ENCODE measurements at places on chromosomes 3 and 15.

DNA sequence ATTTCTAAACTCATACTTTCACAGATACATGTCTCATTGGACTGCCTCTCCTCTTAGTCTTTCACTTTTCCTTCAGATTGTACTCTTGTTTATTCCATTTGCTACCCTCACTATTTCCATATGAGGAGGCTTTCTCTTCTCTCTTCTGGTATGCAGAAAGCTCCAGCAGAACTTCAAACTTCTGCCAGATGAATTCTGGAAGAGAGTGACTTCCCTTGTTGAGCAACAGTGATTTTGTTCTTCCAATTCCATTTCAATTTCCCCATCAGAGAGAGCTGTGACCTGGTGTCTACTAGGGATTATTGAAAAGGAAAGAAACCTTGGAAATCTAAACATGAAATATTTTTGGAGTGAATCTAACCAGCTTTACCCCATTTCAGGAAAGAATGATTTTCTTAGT lies 523.2 kb upstream of the ZNF717 start:
- DNase-seq, result no peak

GRCh38 chr3:134057006-134057653 lies 27.4 kb upstream of the SLCO2A1 start:
- DNase-seq, result no peak

- no peak for DNase-seq
Measured at GRCh38 chr15:65902373-65902772, 33.1 kb downstream of the RAB11A start.

GRCh38 chr3:51163051-51163450 lies 222.0 kb upstream of the MANF start:
- DNase-seq, result no peak

GRCh38 chr3:41357271-41357670 lies 158.0 kb downstream of the CTNNB1 start:
- DNase-seq, result no peak

DNA sequence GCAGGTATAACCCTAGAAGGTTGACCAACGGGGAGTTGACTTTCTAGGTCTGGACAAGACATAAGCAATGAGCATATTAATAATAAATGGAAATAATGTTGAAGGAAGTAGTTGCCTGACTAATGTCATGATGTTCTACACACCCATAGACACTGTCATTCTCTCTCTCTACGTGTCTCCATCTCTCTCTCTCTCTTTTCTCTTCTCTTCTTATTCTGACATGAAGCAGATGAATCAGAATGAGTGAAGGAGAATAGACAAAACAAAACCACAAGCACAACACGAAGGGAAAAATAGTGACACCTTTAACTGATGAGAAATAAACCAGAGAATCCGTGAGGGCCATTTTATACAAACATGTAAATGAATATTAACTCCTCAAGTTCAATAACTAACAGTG lies 26.7 kb upstream of the CCDC80 start:
- DNase-seq, result no peak

DNA sequence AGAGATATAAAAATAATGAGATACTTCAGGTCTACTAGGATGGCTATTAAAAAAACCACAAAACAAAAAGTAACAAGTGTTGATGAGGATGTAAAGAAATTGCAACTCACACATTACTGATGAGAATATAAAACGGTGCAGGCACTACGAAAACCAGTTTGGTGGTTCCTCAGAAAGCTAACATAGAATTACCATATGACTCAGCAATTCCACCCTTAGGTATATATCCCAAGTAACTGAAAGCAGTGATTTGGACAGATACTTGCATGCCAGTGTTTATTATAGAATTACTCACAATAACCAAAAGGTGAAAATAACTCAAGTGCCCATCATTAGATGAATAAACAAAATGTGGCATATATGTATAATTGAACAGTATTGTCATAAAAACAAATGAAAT lies 87.5 kb upstream of the MELTF start:
- no peak for DNase-seq

DNA sequence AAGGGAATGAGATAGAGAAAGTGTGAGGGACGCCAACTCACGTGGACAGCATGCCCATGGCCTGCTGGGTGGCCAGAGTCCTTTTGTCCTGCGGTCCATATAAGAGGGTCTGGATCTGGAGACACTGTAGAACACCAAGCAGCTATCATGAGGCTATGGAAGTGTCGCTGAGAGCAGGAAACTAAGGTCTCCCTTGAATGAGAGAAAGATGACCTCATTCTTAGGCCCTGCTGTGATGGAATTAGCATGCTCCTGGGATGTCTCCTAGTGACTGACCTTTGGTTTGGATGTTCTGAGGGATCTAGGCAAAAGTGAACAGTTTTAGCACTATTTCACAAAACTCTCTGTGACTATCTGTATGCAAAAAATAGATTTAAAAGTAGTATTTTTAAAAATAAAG lies 34.4 kb downstream of the SYNM start:
- no peak for DNase-seq

- no peak for DNase-seq
Measured at GRCh38 chr3:85930718-85931117, 971.9 kb downstream of the CADM2 start.

DNA sequence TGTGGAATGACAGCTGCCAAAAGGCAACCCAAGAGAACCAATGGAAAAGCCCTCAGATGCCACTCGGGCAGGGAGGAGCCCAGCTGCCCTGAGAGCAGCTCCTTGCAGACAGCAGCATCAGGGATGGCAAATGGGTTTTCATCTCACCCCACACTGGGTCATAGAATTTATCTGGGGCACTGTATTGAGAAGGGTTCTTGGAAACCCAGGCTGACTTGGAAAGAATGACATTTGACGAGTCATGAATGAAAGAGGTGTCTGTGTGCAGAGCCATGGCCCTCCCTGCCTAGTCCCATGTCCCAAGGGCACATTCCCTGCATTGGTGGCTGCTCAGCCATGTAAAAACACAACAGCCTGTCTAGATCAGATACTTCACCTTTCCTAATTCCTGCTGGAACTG lies 157.9 kb upstream of the BHLHE40 start:
- no peak for DNase-seq

GRCh38 chr3:53830944-53831343 lies 15.3 kb downstream of the CHDH start:
- DNase-seq, result no peak

- DNase-seq, result no peak
Measured at GRCh38 chr3:9420850-9421549, 23.6 kb downstream of the SETD5 start.

- DNase-seq, result no peak
Measured at GRCh38 chr3:116200956-116201690, 244.2 kb downstream of the LSAMP start.

GRCh38 chr3:45100981-45101407 lies 45.2 kb downstream of the CDCP1 start:
- DNase-seq, result no peak

DNA sequence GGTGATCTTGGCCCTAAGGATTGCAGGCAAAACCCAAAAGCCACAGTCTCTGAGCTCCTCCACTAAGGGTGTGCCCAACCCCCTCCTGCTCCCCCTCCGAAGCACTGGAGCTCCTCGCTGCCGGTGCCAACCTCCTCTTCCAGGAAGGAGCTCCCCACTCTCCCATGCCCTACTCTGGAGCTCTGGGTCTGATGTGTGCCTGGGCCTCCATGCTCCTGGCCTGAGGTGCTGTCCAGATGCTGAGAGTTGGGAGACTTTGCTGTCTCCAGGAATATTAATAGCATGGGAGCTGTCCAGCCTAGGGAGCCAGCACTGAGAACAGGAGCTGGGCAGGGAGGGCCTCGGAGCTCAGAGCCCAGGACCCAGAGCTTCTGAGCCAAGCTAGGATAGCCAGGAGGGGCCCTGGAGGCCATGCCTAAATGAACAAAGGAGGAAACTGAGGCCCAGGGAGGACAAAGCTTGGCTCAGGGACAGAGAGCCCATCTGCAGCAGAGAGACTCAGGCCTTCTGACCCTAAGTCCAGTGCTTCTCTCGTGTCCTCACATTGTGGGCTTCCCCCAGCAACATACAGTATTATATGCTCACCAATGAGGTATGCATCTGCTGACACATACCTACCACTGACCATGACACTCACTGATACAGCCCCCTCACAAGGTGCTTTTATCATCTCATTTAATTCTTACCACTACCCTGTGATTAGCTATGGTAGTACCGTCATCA lies 36.9 kb upstream of the HERC1 start:
- DNase-seq, result no peak

DNA sequence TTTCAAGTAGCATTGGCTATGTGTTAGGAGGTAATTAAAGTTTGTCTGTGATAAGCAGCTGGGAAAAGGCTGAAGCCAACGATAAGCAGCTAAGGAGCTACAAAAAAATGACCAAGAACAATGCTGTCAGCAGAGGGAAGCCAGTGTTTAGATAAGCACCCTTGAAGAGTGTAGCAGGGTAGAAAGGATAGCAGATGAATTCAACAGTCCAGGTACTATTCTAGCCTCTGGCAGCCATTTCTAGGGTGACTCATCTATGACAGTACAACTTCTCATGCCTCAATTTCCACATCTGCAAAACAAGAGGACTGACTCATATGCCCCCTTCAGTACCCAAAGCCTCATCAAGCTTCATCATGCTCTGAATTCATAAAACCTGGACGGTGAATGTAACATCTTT lies 617.6 kb upstream of the UBE2E2 start:
- peak; percentile 74 for DNase-seq

GRCh38 chr3:186099178-186099577 lies 9.7 kb downstream of the ETV5 start:
- peak; percentile 92 for DNase-seq

GRCh38 chr3:151228666-151229040 lies 25.6 kb upstream of the GPR171 start:
- no peak for DNase-seq

DNA sequence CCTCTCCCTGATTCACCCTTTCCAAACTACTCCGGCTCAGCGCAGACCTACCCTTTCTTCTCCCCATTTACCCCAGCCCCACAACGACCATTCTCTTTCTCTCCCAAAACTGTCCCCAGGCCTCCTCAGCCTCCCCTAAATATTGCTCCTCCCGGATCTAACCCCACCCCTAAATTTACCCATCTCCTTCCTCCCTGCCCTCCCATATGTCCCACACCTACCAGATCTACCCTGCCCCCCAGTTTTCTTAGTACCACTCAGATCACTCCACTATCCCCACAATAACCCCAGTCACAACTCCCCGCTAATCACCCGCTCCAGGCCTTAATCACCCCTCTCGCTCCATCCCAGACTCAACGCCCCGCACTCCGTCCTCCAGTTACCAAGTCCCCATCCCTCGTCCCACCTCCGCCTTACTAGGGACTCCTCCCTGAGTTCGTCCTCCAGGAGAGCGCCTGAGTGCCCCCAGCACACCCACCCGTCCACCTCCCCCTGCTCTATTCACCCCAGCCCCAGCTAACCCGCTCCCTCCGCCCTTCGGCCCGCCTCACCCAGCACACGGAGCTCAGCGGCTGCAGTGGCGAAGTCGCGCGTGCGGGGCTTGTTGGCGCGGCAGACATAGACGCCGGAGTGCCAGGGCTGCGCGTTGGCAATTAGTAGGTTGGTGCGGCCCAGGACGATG lies 18.6 kb upstream of the IGDCC3 start:
- no peak for DNase-seq
